ENCODE measurements at places on chromosomes 11 and 22. TPM values are rescaled to one million over a fixed set of nuclear protein-coding genes. Genes with fewer than 3 reads are reported as not detected.

The TRIM51 gene
- total RNA-seq = not detected

The OR51A7 gene
- total RNA-seq = not detected

The TNKS1BP1 gene
- 99.8 TPM for total RNA-seq

The KRTAP5-7 gene
- total RNA-seq = 0.41 TPM

GRCh38 chr22:48973694-48974041, 854.0 kb downstream of the BRD1 start:
- H3K27me3 ChIP-seq = peaks cover 30% of the 10 kb centered on the region
- no peaks in the 10 kb centered on the region for H3K4me1 ChIP-seq
- no peaks in the 10 kb centered on the region for H3K36me3 ChIP-seq
- no peak for DNase-seq
- H3K4me3 ChIP-seq = no peak overlapping the region
- H3K27ac ChIP-seq = no peak overlapping the region

- H3K36me3 ChIP-seq = no peaks in the 10 kb centered on the region
- peaks cover 19% of the 10 kb centered on the region for H3K27me3 ChIP-seq
- no peak overlapping the region for H3K27ac ChIP-seq
- H3K4me3 ChIP-seq = no peak overlapping the region
- no peak for DNase-seq
Observed at GRCh38 chr11:66325263-66325671, 8.4 kb upstream of the CD248 start.

DNA sequence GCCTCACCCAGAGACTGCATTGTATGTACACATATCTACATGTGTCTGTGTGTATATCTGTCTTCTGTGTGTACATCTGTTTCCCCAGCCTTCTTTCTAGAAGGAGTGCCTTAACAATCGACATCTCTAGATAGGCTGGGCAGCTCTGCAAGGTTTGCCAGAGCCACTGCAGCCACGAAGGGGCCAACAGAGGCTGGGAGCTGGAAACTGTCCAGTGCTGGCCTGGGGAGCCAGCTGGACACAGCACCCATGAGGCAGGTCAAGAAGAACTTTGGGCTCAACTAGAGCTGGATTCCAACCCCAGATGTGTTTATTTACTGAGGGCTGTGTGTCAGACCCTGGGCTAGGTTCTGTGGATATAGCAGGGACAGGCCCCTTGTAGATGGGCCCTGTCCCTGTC, 3.3 kb downstream of the SGSM1 start:
- H3K27me3 ChIP-seq = peaks cover 35% of the 10 kb centered on the region
- no peaks in the 10 kb centered on the region for H3K36me3 ChIP-seq
- no peak overlapping the region for H3K4me3 ChIP-seq

- H3K4me3 ChIP-seq = peak overlapping the region; percentile 95
- H3K36me3 ChIP-seq = no peaks in the 10 kb centered on the region
- H3K27me3 ChIP-seq = no peaks in the 10 kb centered on the region
- peak overlapping the region; percentile 96 for H3K27ac ChIP-seq
- DNase-seq = no peak
Observed at GRCh38 chr11:73759610-73760134, 1.2 kb downstream of the RAB6A start.

DNA sequence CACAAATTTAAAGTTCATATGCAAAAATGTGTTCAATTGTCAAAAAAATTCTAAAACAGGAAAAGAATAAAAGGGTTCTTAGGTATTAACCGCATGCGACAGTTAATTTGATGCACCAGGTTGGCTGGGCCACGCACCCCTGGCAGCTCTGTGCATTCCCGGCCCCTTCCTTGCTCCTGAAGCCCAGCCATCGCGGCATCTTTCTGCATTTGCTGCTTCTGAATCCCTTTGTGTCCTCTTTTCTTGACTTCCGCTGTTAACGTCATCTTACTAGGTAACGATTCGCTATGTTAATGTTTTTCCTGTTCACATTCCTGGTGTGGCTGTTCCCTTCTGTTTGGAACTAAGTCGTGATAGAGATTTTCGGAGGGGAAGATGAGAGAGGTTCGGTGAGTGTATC, 7.9 kb upstream of the KLHDC7B start:
- H3K4me1 ChIP-seq = peaks cover 7% of the 10 kb centered on the region
- no peak overlapping the region for H3K27ac ChIP-seq
- no peaks in the 10 kb centered on the region for H3K36me3 ChIP-seq
- DNase-seq = no peak
